ENCODE measurements at places on chromosomes 4 and X. TPM values are rescaled to one million over a fixed set of nuclear protein-coding genes. Genes with fewer than 3 reads are reported as not detected.

DNA sequence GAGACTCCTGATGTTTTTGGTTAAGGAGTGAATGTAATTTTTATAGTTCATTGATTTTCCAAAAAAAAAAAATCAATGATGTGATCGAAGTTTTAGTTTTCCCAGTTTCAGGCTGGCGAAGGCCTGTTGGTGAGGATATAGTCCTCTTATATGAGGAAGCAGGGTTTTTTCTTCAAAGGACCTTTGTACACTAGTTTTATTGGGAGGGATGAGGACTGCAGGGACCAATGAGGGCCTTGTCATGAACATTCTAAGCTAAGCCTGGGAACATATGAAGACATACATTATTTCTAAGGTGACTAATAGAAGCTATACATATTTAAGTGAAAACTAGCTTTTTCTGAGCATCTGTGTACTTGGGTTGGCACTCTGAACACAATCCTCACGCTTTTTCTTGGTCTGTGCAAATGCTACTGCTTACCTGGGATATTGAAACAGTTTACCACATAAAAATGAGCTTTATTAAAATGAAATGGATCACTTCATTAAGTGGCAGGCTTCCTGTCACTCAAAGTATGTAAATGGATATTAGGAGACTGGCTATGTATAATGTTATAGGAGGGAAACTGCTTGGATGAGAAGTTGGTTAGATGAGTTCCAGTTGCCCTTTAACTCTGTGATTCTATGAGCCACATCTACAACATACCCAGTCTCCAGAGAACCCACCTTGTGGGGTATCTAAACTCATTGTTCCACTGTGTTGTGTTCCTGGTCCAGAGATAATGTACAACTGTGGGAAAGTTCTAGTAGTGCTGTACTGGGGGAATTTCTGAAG is 43.5 kb downstream of the SLC4A4 start:
- no peak for DNase-seq

DNA sequence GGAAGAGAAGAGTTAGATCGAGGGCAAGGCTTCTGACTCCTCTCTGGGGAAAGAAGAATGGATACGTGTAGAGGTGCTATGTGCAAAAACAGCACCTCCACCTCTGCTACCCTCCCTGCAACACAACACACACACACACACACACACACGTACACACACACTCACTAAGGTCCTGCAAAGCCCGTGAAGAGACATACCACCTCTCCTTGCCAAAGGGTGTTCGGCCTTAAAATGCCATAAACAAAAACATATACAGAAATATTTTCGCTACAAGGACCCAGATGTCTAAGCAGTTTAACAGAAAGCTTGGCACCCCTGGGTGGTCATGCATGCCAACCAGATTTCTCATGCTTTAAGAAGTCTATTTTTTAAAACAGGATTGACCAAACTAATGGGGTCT is 1.5 kb downstream of the TIFA start:
- DNase-seq: no peak

The CXCL11 gene
- 0.44 TPM for polyA plus RNA-seq

The BMPR1B gene
- polyA plus RNA-seq: 29.9 TPM
